Renal cortex interstitium (tissue), 15 donors: ENCODE measurements at places on chromosomes 4 and X. TPM values are rescaled to one million over a fixed set of nuclear protein-coding genes. Genes with fewer than 3 reads are reported as not detected.

WAS gene
- polyA plus RNA-seq: 3.9 TPM

DNA sequence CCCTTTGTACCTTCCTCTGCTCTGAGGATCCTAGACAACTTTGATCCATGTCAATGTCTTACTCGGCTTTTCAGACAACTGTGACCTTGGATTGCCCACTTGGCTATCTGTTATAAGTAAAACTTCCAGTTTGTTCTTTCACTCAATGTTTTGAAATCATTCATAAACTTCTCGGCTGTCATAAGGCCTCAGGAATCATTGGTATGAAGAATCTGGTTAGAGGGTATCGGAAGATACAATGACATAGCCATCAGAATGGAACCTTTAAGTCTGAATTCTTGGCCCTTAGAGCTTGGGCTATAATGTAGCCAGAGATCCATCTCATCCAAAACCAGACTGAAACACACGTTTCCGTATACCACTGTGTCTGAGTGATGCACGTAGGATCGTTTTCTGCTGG is 59.0 kb upstream of the WDR1 start:
- no peak for DNase-seq

- DNase-seq: no peak
These were observed 50.9 kb upstream of the C4orf54 start for GRCh38 chr4:99708551-99708950.

SSX2 gene
- polyA plus RNA-seq: not detected

FRAS1 gene
- polyA plus RNA-seq: 79.1 TPM

- DNase-seq: no peak
These were observed 13.6 kb downstream of the FTHL17 start for GRCh38 chrX:31058284-31058683.

DNA sequence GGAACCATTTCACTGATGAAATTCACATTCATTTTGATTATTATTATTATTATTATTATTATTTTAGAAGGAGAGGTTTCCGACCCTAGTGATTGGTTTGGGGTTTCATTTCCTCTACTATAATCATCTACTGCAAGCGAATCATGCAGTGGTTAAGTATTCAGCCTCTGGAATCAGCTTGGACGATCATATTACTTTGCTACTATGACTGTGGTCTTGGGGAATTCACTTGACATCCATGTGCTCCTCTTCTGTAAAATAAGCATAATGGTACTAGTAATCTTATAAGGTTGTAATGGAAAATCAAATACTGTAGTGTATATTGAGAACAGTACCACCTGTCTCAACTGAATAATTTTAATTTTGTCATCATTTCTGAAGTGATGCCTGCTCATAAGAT is 132.1 kb upstream of the SLC4A4 start:
- no peak for DNase-seq

DNA sequence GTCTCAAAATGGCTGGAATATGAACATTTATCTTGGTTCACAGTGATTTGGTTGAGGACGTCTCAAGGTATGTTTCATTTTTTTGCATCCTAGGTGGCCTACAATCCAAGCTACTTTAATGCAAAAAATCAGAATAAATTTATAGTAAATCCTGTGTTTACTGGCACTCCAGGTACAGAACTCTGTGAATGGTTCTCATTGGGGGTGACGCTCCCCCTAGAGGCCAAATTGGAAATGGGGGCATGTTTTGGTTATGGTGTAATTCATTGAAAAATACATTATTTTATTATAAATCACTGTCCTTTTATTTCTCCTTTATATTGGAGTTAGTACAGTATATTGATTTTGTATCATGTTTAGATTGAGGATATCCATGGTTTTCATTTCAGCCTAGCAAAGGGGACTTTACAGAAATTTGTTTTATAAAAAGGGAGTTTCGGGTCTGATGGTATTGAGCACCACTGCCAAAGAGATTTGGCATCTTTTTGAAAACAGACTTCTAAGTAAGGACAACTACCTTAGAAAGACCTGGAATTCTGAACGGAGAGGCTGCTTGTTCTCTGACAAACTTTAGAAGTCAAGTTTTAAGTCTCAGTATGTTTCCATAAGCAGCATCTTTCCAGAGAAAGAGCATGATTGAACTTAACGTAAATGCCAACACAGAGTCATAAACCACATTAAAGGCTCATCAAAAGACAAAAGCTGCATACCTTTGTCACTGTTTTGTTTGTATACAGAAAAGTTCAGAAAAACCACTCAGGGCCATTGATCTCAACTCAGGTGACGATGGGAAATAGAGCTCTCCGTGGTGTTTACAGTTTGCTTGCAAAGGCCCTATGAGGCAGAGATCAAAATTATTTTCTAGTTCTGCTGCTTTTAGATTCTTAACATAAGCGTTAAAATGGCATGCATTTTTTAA is 19.4 kb downstream of the MTM1 start:
- DNase-seq: no peak

DNA sequence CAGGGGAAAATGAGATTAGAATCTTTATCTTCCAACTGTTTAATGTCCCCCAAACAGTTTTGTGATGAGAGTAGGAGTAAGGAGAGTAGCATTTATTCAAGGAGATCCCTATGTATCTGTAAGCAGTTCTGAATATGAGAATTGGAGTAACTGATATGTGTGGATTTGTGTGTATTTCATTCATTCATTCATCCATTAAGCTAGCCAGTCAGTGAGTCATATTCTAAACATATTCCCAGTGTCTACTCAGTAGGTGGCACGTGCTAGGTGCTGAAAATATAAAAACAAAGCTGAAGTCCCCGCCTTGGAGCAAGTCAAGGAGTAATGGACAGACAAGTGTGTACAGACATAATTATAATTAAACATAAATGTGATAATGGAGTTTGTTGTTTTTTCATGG is 12.4 kb upstream of the STX18 start:
- no peak for DNase-seq

ADH1B gene
- polyA plus RNA-seq: 20.8 TPM

ADH4 gene
- polyA plus RNA-seq: 1.2 TPM

DNA sequence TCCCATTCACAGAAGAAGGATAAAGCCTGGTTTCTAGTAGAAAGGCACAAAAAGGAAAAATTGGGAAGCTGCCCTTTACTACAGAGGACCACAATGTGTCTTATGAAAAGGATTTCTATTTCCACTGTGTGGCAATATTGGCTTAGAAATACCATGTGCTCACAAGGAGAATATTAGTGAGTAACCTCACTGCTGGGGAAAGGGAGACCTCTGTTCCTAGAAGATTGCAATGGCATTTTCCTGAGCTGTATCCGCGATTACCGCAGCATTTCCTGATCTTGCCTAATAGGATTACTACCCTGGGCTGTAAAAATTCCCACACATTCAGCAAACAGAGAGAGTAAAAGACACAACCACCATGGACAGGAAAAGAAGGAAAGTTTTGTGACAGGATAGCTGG is 308.8 kb upstream of the TECRL start:
- DNase-seq: no peak

ANKRD50 gene
- polyA plus RNA-seq: 43.5 TPM

ARHGAP6 gene
- polyA plus RNA-seq: 19.4 TPM

GRCh38 chrX:154063234-154063633 is 34.3 kb downstream of the MECP2 start:
- DNase-seq: no peak

GRCh38 chrX:95291561-95291960 is 1393.1 kb upstream of the DIAPH2 start:
- no peak for DNase-seq

- no peak for DNase-seq
These were observed 67.3 kb upstream of the PRPS1 start for GRCh38 chrX:107560980-107561379.

TSC22D3 gene
- 131 TPM for polyA plus RNA-seq

DNA sequence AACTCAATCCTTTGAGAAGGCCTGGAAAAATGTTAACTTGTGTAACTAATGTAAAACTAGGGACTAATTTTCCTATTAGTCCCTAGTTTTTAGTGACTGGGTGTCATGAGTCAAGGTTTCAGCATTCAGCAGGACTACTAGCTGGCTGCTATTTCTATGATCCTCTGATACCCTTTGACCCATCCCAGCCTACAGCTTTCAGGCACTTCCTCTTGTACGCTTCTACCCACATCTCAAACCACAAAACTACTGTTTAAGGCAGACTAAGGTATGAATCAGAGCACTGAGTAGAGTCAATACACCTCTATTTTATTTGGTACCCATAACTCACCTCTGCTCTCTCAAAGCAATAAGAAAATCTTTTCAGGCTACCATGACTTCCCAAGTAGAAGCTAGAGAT is 809.6 kb downstream of the PDHA2 start:
- DNase-seq: no peak

DNA sequence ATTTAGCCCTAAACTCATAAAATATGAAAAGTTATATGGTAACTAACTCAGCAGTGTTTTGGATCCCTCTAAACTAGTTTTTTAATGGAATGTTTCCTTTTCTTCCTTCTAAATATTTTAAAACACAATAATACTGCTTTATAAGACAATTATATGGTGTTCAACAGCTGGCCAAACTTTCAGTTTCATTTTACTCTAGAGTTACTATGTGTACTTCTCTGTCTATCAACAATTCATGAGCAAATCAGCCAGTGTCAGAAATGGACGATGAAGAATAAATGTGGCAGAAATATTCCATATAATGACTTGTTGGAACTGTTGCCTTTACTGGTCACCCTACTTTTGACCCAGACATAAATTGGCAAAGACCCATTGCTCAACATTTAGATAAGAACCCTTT is 64.8 kb upstream of the CXXC4 start:
- no peak for DNase-seq

DNA sequence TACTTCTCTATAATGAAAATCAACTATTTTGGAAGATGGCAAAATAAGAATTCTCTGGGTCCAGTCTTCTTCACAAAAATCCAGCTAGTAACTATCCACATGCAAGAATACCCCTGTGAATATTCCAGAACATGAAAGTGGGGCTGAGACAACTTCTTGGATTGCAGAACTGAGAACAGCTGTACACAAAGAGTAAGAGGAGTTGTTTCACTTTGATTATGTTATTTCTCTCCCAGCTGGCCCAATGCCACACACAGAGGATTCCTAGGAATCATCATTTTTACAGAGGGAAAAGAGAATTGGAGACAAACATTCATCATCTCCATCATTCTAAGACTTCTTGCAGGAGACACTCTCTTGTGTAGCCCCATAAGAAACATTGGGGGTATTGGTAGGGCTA is 782.2 kb upstream of the LCORL start:
- no peak for DNase-seq

GALNT7 gene
- polyA plus RNA-seq: 38.2 TPM
